ENCODE measurements at places on chromosomes 1 and 21. TPM values are rescaled to one million over a fixed set of nuclear protein-coding genes. Genes with fewer than 3 reads are reported as not detected.

- H3K27me3 ChIP-seq, result no peaks in the 10 kb centered on the region
- no peaks in the 10 kb centered on the region for H3K36me3 ChIP-seq
- DNase-seq, result no peak
- no peaks in the 10 kb centered on the region for H3K4me1 ChIP-seq
- no peak overlapping the region for H3K4me3 ChIP-seq
Measured at GRCh38 chr21:28690196-28690595, 302.5 kb downstream of the LTN1 start.

- peak overlapping the region; percentile 74 for H3K4me3 ChIP-seq
- H3K27me3 ChIP-seq, result no peaks in the 10 kb centered on the region
- DNase-seq, result no peak
- peaks cover 4% of the 10 kb centered on the region for H3K4me1 ChIP-seq
- peak overlapping the region; percentile 88 for H3K27ac ChIP-seq
- H3K36me3 ChIP-seq, result no peaks in the 10 kb centered on the region
Measured at GRCh38 chr1:23742670-23743286, 493 bp upstream of the ELOA start.

DNA sequence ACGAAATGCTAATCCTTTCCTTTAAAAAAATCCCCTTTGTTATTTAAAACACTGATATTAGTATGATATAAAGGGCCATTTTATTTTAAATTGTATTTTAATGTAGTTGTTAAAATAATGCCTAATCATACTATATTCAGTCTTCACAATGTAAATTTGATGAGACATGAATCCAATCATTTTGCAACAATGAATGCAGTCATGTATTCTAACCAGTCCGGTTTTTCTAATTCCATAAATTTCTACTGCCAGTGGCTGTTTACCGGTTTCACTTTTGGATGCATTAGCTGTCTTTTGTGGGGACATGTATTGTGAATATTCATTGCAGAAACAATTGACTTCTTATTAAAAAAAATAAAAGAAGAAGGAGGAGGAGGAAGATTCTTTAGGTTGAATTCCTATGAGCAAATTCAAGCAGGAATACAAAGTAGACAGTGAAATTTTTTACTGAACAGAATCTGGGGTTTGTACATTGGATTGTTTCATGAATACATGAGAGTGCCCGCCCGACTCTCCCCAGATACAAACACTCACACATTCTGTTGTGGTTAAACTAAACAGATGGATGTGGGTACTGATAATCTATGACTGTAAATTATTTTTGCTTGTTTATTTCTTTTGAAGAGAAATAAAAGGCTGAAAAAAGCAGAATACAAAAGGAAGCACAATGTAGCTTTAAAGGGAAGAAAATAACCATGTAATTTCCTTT lies 624.8 kb upstream of the PTBP2 start:
- no peak overlapping the region for H3K4me3 ChIP-seq
- DNase-seq, result no peak
- no peak overlapping the region for H3K27ac ChIP-seq
- H3K27me3 ChIP-seq, result no peaks in the 10 kb centered on the region
- H3K4me1 ChIP-seq, result no peaks in the 10 kb centered on the region

GRCh38 chr21:44317241-44317782 lies 17.5 kb downstream of the PFKL start:
- no peak overlapping the region for H3K27ac ChIP-seq
- H3K4me1 ChIP-seq, result no peaks in the 10 kb centered on the region
- H3K36me3 ChIP-seq, result peaks cover 13% of the 10 kb centered on the region
- H3K4me3 ChIP-seq, result no peak overlapping the region
- DNase-seq, result no peak
- no peaks in the 10 kb centered on the region for H3K27me3 ChIP-seq

Gene TIAM1
- total RNA-seq, result 7.1 TPM

DNA sequence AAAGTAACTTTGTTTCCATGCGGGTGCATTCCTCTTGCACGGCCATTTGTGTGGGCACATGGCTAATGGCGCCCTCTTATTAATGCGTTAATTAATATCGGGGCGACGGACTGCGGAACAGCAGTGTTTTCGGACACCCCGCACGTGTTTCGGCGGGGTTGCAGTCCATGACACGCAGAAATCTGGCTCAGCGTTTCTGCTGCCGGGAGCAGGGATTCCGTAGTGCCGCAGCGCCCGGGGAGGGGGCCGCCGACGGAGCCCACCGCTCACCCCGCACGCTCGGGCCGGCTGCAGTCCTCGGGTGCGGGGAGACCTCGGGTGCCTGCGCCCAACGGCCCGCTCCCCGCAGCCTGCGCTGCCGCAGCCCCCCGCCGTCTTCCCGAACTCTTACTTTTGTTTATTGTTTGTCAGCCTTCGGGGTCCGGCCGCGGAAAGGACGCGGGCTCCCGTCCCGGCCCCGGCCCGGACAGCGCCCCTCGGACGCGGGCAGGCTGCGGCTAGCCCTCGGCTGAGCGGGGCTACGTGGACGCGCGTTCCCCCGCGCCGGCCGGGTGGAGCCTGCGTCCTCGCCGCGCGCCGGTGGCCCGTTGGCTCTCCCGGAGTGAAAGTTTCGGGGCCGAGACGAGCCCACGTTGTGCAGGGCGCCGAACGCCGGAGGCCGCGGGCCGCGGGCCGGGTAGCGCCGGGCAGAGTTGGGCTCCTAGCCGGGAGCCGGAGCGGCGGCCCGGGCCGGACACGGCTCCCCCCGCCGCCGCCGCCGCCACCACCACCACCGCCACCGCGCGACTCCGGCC lies 849 bp downstream of the NFIA start:
- peaks cover 24% of the 10 kb centered on the region for H3K4me1 ChIP-seq
- H3K4me3 ChIP-seq, result peak overlapping the region; percentile 78
- DNase-seq, result peak; percentile 78
- peak overlapping the region; percentile 92 for H3K27ac ChIP-seq

Gene LENEP
- not detected for total RNA-seq

- no peaks in the 10 kb centered on the region for H3K27me3 ChIP-seq
- no peak overlapping the region for H3K4me3 ChIP-seq
- no peaks in the 10 kb centered on the region for H3K4me1 ChIP-seq
- DNase-seq, result no peak
- H3K27ac ChIP-seq, result no peak overlapping the region
Measured at GRCh38 chr1:94486990-94487389, 54.6 kb downstream of the F3 start.

GRCh38 chr1:30677471-30677870 lies 45.9 kb downstream of the MATN1 start:
- peaks cover 10% of the 10 kb centered on the region for H3K4me1 ChIP-seq
- H3K36me3 ChIP-seq, result no peaks in the 10 kb centered on the region
- H3K27me3 ChIP-seq, result no peaks in the 10 kb centered on the region
- DNase-seq, result peak; percentile 25
- no peak overlapping the region for H3K4me3 ChIP-seq

DNA sequence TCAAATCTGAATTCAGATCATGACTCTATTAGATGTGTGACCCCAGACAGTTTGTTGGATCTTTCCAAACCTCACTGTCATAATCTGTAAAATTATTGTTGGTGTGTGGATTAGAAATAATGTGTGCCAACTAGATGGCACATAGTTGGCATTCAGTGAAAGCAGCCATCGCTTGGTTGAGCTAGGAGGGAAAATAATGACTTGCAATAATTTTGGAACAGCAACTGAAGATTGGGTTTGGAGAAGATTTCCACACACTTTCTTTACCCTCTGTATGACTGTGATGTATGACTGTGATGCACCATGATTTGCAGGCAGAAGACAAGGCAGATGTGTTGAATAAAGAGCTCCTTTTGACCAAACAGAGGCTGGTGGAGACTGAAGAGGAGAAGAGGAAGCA lies 24.0 kb upstream of the CACYBP start:
- H3K27me3 ChIP-seq, result no peaks in the 10 kb centered on the region
- DNase-seq, result no peak
- no peaks in the 10 kb centered on the region for H3K4me1 ChIP-seq
- H3K4me3 ChIP-seq, result no peak overlapping the region
- H3K36me3 ChIP-seq, result no peaks in the 10 kb centered on the region
- no peak overlapping the region for H3K27ac ChIP-seq

GRCh38 chr1:7940745-7941436 lies at the start of gene TNFRSF9:
Gene TNFRSF9 (minus strand): TSS chr1:7940839. CDS start chr1:7939994, 845 bp downstream.
- H3K36me3 ChIP-seq, result no peaks in the 10 kb centered on the region
- H3K4me1 ChIP-seq, result no peaks in the 10 kb centered on the region
- DNase-seq, result no peak
- no peak within 1 kb of the TSS for H3K4me3 ChIP-seq

Gene BTBD19
- 2.5 TPM for total RNA-seq

DNA sequence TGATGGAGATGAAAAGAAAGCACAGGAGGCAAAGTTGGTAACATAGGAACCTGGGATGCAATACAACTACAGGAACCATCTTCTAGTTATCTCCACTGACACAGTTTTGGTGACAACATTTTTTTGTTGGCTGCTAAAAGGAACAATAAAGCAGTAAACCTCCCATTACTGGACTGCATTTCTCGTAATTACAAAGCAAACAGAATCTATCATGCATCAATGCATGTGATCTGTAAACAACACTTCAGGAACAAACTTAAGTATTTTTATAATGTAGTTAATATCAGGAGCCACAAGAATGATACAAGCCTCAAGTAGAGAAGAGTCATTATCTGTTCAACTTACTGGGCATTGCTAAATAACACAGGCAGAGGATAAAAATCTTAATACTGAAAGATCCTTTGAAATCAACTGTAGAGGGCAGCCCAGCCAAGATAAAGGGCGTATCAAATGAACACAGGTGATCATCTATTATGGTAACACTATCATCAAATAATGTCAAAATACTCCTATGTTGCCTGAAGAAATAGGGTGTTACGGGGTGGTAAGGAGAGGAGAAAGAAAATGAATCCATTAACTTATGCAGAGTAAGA lies 193.3 kb downstream of the EIF4G3 start:
- H3K27me3 ChIP-seq, result no peaks in the 10 kb centered on the region
- DNase-seq, result no peak
- no peak overlapping the region for H3K4me3 ChIP-seq
- no peaks in the 10 kb centered on the region for H3K4me1 ChIP-seq

- peak; percentile 70 for DNase-seq
- no peaks in the 10 kb centered on the region for H3K36me3 ChIP-seq
- H3K4me3 ChIP-seq, result no peak overlapping the region
- H3K27me3 ChIP-seq, result no peaks in the 10 kb centered on the region
- no peaks in the 10 kb centered on the region for H3K4me1 ChIP-seq
Measured at GRCh38 chr1:37255136-37255795, 219.1 kb upstream of the ZC3H12A start.

- H3K27me3 ChIP-seq, result no peaks in the 10 kb centered on the region
- H3K27ac ChIP-seq, result no peak overlapping the region
- no peak for DNase-seq
- no peaks in the 10 kb centered on the region for H3K36me3 ChIP-seq
- no peaks in the 10 kb centered on the region for H3K4me1 ChIP-seq
Measured at GRCh38 chr1:15406614-15407559, 2.8 kb upstream of the EFHD2 start.

Gene CRYAA
- not detected for total RNA-seq

GRCh38 chr1:157047062-157047410 lies 1.5 kb upstream of the ARHGEF11 start:
- peaks cover 12% of the 10 kb centered on the region for H3K4me1 ChIP-seq
- H3K27ac ChIP-seq, result no peak overlapping the region
- H3K4me3 ChIP-seq, result no peak overlapping the region
- H3K27me3 ChIP-seq, result no peaks in the 10 kb centered on the region

Gene RHBDL2
- total RNA-seq, result 0.19 TPM

Gene PFKL
- 51.0 TPM for total RNA-seq

Gene TRAF3IP3
- 1.5 TPM for total RNA-seq

Gene LCE3E
- not detected for total RNA-seq

DNA sequence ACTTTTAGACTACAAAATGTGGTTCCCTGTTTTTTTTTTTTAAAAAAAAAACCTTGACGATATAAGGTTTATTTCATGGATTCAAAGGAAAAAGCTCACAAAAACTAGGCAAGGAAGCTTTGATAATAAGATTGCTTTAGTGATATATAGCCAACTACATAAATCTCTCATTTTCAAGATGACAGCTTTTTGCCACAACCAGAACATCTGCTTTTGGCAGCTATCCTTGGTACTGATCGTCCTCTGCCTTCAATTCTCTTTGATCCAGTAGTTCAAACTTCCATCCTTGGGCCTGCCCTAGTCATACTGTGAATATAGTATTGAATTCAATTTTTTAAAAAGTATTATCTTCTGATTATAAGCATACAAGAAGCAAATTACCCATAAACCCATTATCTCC lies 72.9 kb upstream of the CD53 start:
- no peak overlapping the region for H3K4me3 ChIP-seq
- no peaks in the 10 kb centered on the region for H3K4me1 ChIP-seq
- DNase-seq, result no peak
- no peaks in the 10 kb centered on the region for H3K36me3 ChIP-seq
- no peak overlapping the region for H3K27ac ChIP-seq

GRCh38 chr1:27394282-27394658 lies 1.8 kb downstream of the GPR3 start:
- no peak overlapping the region for H3K4me3 ChIP-seq
- H3K27ac ChIP-seq, result no peak overlapping the region
- H3K36me3 ChIP-seq, result no peaks in the 10 kb centered on the region
- DNase-seq, result no peak

Gene TBX19
- 0.59 TPM for total RNA-seq

Gene PRR9
- total RNA-seq, result not detected

GRCh38 chr21:42601656-42602055 lies 51.8 kb upstream of the PDE9A start:
- DNase-seq, result no peak
- H3K36me3 ChIP-seq, result no peaks in the 10 kb centered on the region
- no peaks in the 10 kb centered on the region for H3K27me3 ChIP-seq
- H3K4me1 ChIP-seq, result no peaks in the 10 kb centered on the region
- no peak overlapping the region for H3K27ac ChIP-seq
- H3K4me3 ChIP-seq, result no peak overlapping the region

- H3K36me3 ChIP-seq, result no peaks in the 10 kb centered on the region
- H3K4me3 ChIP-seq, result no peak overlapping the region
- H3K27me3 ChIP-seq, result no peaks in the 10 kb centered on the region
- H3K27ac ChIP-seq, result no peak overlapping the region
Measured at GRCh38 chr1:48793863-48794262, 17.2 kb upstream of the BEND5 start.

DNA sequence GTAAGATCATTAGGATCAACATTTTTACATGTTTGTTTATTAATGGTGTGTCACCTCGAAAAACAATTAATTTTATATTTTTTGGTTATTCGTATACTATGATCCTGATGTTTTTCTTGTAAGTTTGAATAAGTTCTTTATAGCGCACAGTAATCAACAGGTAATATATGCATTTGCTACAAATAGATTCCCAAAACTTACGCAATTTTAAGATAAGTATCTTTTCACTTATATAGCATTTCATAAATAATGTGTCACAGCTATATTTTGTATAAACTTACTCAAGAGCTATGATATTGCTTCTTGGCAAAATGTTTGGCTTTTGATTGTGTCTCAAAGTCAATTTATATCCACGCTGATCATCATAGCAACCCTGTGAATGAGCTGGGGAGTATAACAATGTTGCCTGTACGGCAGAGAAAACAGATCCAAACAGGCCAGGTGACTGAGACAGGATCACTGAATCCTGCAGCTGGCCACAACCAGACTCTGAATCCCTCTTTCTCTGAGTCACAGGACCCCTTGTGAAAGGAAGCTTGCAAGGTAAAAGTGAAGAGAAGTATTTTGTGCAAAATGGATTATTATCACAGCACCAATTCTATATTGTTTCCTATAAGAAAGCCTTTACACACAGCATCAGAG lies 48.6 kb downstream of the GNG12 start:
- no peak for DNase-seq
- no peak overlapping the region for H3K27ac ChIP-seq
- H3K4me1 ChIP-seq, result peaks cover 4% of the 10 kb centered on the region
- no peak overlapping the region for H3K4me3 ChIP-seq
- H3K36me3 ChIP-seq, result no peaks in the 10 kb centered on the region
- H3K27me3 ChIP-seq, result no peaks in the 10 kb centered on the region

Measured in pancreas (tissue), 10 donors.